Stimulated activated CD4-positive, alpha-beta T cell treated with anti-CD3 and anti-CD28 coated beads, TNF-alpha, amount 100 ng/mL, for 4 hours (primary cell): ENCODE measurements at places on chromosomes 16 and 17.
A peak's percentile ranks its signal among the peaks of the same experiment; 100 is the strongest.

DNA sequence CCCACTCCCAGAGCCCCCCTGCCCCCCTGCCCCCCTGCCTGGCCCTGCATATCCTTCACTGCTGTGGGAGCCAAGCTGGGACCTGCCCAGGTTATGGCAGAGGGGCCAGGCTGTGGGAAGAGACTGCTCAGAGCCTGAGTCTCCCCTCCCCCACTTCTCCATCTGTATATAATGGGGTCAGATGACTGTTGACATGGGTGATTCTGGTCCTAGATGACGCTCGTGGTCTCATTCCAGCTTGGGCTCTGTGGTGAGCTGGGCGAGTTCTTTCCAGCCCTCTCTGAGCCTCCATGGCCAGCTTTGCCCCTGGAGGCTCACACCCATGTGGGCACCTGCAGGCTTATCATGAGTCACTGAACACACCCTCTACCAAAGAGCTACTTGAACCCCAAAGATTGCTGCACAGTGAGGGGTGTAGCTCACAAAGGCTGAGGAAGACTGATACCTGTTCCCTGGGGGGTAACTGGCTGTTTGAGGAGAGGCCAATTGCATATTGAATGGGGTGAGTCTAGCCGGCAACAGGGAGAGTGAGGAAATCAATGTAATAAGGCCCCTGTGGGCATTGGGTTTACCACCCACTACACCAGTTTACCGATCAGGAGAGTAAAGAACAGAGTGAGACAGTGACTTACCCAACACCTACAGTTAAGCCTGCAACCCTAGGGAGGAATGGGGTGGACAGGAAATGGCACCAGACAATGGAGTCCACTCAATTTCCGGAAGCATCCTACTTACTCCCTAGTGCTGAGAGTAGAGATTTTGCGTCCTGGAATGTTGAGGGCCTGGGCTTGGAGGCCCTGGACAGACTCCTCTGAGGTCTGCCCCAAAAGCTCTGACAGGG is 4.2 kb upstream of the SREBF1 start:
- DNase-seq, result no peak

- peak; percentile 69 for DNase-seq
These were observed 19.9 kb downstream of the CLEC16A start for GRCh38 chr16:10964039-10964890.

DNA sequence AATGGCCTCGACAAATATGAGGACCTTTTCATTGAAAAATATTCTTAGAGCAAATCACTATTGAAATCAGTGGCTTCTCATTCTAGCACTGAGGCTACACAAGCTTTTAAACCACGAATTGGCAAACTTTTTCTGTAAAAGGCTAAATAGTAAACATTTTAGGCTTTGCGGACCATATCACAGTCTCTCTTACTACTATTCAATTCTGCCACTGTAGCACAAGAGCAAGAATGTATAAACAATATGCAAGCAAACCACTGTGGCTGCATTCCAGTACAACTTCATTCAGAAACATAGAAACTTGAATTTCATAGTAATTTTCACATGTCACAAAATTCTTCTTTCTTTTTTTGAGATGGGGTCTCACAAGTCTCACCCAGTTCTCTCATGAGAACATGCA is 49.1 kb downstream of the PHLPP2 start:
- DNase-seq, result no peak

DNA sequence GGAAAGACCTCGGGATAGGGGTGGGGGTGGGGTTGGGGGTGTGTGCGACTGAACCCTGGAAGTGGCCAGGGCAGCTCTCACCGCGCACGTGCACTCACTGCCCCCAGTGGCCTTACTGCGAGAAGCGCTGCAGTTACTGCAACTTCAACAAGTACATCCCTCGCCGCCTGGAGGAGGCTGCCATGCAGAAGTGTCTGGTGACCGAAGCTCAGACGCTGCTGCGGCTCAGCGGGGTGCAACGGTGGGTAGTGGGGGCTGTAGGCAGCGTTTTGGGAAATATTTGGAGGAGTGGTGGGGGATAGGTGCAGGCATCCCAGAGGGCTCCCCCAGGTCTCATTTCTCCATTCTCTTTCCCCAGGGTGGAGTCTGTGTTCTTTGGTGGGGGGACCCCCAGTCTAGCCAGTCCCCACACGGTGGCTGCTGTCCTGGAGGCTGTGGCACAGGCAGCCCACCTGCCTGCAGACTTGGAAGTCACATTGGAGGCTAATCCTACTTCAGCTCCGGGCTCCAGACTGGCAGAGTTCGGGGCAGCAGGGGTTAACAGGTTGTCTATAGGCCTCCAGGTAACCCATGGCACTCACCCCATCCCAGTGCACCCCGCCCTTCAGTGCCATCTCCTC is 972 bp downstream of the RSAD1 start:
- DNase-seq, result peak; percentile 35

GRCh38 chr17:34075076-34075475 is 180.0 kb upstream of the CCL2 start:
- no peak for DNase-seq
